Stimulated activated CD4-positive, alpha-beta T cell treated with anti-CD3 and anti-CD28 coated beads, Interleukin-1b, Interleukin-23, amount 100 ng/mL, for 1 hour (primary cell): ENCODE measurements at places on chromosomes 3 and 15.

GRCh38 chr15:57031605-57032004 lies 113.2 kb downstream of the TCF12 start:
- no peak for DNase-seq

GRCh38 chr3:62990704-62991413 lies 115.6 kb upstream of the CADPS start:
- DNase-seq, result no peak

GRCh38 chr3:12894629-12895028 lies 53.3 kb upstream of the RPL32 start:
- no peak for DNase-seq

DNA sequence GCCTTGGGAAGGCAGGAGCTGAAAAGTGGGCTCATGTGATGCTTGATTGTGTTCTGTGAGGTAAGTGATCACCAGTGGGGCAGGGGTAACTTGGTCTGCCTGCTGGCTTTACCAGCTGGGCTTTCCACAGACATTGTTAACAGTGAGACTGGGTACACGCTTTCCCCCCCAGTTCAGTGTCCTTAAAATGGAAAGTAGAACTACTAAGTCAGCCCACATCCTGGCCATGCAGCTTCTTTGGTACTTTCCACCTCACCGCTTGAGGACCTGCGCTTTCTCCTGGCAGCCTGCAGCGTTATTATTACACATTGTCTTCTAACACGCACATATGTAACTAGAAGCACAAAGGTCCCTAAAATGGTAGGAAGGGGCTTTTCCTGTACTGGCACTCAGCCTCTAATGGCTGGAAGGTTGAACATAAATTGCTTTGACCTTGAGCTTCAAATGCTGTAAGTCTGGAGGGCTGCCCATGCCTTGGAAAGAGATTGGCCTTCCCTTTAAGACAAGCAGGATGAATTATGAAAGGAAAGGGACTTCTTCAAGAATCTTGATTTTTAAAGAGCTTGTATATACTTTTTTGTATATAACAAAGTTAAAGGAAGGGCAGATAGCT lies 216.1 kb upstream of the ROPN1 start:
- no peak for DNase-seq

DNA sequence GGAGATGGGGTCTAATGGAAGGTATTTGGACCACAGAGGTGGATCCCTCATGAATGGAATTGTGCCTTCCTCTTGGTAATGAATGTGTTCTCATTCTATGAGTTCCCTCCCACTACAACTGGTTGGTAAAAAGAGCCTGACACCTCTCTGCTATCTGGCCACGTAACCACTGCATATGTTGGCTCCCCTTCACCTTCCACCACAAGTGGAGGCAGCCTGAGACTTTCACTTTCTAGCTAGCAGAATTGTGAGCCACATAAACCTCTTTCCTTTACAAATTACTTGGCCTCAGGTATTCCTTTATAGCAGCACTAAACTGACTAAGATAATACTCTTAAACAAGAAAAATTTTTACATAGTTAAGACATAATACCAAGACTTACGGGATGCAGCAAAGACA lies 155.3 kb downstream of the NR1I2 start:
- no peak for DNase-seq
